Neural progenitor cell (in vitro differentiated cells): ENCODE measurements at places on chromosomes 16 and 17. TPM values are rescaled to one million over a fixed set of nuclear protein-coding genes. Genes with fewer than 3 reads are reported as not detected.

Gene ABCC12
- total RNA-seq, result 0.06 and 0.12 TPM in 2 replicates

Gene CLDN9
- not detected in 2 replicates for total RNA-seq

Gene TMEM92
- 1.8 and 4.4 TPM in 2 replicates for total RNA-seq

Gene WSCD1
- total RNA-seq, result 20.2 and 41.3 TPM in 2 replicates

Gene C17orf67
- 0.59 and 1.4 TPM in 2 replicates for total RNA-seq

GRCh38 chr17:69175625-69176456 is 34.1 kb upstream of the ABCA6 start:
- no peak for DNase-seq

DNA sequence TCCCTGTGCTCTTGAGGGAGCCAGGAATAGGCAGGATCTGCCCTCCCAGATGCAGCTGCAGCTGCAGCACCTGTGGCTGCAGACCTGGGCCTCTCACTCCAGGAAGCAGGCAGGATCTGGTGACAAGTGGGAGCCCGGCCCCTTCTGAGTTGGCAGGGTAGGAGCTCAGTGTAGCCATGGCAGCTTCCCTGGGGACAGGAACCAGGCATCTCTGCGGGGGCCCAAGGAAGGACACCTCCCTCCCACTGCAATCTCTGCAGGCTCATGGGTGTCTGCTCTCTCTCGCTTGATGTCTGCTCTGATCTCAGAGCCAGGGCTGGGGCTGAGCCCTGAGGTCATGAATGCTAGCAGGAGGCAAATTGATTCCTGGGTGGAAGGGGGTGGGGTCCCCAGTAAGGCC is 592.5 kb upstream of the CA10 start:
- DNase-seq, result no peak

DNA sequence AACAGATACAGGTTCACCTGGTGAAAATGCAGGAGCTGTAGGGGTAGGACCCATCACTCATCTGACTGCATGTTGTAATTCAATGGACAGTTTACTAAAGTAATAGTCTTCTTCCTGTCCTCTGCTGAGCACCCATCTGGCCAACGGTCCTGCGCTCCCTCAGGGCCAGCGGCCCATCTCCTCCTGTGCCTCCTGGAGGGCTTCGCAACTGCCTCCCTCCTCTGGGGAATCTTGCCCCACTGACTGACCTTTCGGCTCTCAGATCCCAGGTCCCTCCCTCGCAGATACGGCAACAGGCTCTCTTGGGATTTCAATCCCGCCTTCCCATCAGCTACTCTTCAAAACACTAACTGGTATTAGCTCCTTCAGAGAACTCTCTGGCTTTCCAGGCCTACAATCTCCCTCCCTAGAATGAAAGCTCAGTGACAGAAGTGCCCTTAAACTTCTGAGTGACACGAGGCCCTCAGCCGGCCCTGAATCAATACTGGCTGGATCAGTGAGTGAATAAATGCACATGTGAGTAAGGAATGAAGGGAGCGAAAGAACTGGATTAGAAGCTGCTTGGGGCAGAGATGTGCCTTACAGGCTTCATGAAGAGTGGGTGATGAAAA is 1.3 kb downstream of the PEMT start:
- no peak for DNase-seq
